Sciatic nerve (tissue), 2 donors: ENCODE measurements at places on chromosomes 1 and 21. TPM values are rescaled to one million over a fixed set of nuclear protein-coding genes. Genes with fewer than 3 reads are reported as not detected.

Gene NDC1
- 8.0 TPM for total RNA-seq

DNA sequence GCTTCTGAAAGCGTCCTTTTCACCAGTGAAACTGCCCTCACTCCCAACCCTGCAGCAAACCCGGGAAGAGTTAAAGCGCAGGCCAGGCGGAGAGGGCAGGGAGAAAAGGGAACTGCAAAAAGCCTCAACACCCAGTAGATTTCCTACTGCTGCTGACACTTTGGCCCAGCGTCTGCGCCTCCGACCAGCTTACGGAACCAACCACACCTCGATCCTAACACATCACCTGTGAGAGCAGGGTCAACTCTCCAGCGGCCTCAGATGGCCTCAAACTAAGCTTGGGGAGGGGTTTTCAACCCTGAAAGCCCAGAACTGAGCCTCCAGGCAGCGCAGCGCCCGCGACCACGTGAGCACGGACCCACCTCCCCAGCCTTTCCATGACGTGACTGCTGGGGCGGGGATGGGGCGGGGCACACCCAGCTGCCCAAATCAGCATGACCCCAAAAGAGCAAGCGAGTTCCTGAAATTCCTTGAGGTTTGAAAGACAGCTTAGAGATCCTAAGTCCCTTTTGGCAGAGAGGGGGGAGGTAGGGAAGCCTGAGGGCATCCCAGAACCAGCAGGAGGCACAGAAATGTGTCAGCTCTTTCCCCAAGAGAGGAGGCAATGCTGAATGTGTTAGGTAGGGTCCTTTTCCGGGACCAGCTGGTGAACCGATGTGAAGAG, 59.1 kb downstream of the ITPKB start:
- peak; percentile 95 for DNase-seq

GRCh38 chr1:221781102-221781755, 39.3 kb upstream of the DUSP10 start:
- no peak for DNase-seq

DNA sequence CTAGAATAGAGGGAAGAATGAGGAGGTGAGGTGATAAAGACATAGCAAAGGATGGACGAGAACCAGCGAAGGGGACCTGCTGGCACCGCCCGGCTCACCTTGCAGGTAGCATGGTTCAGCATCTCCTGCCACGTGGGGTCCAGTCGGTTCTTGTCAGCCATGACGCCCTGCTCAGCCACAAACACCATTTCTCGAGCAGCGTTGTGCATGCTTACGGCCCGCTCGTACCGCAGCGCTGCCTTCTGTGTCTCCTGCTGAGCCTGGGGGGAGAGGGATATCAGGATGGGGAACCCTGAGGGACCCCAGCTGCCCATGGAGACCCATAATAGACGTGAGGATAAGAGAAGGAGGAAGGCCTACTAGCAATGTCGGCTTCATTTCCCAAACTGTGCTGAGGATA, 11.4 kb downstream of the SH3BP5L start:
- no peak for DNase-seq

Gene TMEM269
- total RNA-seq, result 0.31 TPM

GRCh38 chr1:77218477-77219165, 609 bp downstream of the PIGK start:
- no peak for DNase-seq

DNA sequence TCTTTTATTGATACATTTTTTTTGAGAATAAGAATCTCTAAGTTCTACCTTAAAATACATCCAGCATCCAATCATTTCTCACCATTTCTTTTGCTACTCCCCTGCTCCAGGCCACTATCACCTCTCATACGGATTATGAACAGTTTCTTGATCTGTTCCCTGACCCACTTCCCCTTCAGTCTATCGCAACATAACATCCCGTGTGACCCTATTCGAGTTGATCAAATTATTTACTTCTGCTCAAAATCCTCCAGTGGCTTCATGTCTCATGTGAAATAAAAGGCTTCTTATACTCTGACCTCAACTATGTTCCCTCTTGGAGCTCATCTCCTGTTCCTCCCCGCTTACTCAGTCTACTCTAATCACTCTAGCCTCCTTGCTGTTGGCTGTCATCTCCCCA, 5.2 kb downstream of the ALG14 start:
- no peak for DNase-seq

DNA sequence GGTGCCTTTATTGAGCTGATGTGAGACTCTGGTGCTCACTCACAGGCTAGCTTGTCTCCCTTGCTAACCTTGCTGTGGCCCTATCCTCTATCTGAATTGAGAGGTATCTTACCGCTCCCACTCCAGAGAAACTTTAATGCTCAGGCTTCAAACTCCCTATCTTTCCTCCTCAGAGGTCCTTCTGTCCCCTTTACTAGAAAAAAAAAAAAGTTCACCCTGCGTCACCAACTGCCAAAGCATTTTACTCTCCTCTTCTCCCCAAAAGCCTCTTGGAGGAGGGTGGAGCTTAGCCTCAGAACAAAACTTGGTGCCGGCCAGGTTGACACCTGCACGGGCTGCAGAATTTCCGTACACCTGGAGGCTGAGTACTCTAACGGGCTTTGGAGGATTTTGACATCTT, 55.1 kb downstream of the ATP2B4 start:
- DNase-seq, result no peak

Gene NHLH1
- total RNA-seq, result not detected

Gene LYPD8
- total RNA-seq, result not detected

DNA sequence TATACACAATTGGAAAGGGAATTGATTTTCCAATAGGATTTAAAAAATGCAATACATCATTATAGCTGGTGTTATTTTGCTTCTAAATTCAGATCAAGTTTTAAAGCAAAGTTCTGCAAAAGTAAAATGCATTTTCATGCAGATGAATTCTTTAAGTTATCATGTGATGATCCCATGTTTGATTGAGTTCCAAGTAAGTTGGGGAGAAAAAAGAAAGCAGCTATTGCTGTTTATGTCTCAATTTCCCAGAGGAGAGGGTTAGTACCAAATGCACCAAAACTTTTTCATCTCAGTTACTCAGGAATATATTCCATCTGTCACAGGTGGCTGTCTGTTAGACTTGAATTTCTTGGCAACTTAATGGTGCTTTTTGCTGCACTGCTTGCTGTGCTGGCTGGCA, 29.7 kb downstream of the HSPA13 start:
- no peak for DNase-seq

DNA sequence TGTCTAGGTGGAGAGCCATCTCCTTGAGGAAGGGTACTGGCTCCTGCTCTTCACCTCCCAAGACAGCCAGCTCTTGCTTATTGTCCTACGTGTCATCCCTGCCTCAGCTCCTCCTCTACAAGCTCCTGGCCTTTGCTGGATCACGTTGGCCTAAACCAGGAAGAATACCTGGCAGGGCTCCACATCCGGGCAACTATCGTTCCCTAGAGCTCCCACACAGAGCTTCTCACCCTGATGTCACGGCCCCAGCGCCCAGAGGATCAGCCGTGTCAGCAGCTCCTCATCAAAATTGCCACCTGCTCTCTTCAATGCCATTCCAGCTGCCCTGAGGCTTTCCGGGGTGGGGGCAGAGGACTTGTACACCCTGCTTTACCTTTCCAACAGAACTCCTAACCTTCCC, 1.9 kb upstream of the TPM3 start:
- no peak for DNase-seq

DNA sequence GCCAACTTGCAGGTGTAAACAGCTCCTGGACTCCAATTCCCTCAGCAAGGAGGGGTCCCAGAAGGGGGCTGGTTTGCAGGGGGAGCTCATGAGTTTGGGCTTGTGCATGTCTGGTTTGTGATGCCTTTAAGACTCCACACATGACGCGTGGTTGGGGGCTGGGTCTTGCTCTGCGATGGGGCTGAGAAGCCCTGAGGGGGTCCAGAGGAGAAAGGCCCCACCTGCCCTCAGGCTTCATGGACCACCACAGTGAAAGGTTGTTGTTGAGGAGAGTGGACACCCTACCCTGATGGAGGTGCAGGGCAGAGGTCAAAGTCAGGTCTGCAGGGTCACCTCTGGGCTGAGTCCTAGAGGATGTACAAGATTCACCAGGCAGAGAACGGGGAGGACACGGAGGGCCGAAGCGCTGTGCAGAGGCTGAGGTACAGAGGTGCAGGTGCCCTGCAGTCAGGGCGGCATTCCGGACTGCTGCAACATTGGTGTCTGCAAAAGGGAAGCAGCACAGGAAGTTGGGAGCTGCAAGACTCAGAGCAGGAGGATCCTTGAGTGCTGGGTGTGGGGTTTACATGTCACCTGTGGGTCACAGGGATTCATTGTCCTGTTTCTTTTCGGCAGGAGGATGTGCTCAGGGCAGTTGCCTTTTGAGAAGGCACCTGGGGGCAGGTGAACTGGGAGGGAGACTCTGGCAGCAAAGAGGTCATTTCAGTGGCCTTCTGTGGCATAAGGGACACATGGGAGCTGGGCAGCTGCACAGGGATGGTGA, 399.4 kb downstream of the PTPRU start:
- no peak for DNase-seq

- no peak for DNase-seq
These were observed 2.9 kb upstream of the C1orf105 start for GRCh38 chr1:172417557-172417956.

GRCh38 chr1:225954753-225955152, 13.7 kb upstream of the LEFTY2 start:
- no peak for DNase-seq

DNA sequence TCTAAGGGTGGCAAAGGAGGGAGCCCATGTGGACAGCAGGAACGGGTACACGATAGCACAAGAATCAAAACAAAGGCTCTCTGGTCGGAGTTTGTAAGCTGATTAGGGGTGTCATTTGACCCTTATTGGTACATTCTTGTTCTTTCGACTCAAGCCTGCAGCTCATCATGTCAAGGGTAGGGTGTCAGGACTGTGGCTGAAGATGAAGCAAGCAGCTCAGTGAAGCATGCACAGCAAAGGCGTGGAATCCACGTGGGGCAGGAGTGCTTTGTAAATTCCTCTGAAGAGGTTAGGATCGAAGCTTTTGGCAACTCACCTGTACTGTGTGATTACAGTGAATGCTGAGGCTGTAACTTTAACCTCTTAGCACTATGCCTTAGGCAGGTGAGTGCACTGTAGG, 4.7 kb upstream of the ABCB10 start:
- no peak for DNase-seq

GRCh38 chr1:51877434-51878307, 856 bp downstream of the NRDC start:
- DNase-seq, result no peak

GRCh38 chr1:204113896-204114295, 37.9 kb downstream of the ETNK2 start:
- no peak for DNase-seq

DNA sequence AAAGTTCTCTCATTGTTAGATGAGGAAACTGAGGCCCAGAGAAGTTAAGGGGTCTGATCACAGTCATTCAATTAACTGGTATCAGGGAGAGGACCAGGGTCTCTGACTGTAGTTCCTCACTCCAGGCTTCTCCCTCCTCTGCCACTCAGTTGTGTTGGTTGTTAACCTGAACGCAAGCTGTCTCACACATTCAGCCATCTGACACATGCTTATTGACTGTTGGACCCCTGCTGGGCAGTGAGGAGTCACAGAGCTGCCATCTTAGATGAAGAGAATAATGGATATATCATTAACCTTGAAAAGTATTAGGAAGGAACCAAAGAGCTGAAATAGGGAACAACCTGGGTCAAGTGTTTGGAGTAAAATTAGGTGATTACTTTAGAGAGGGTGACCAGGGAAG, 194.8 kb downstream of the ZZZ3 start:
- DNase-seq, result no peak

Gene RIMS3
- total RNA-seq, result 8.7 TPM

- DNase-seq, result no peak
These were observed 7.1 kb downstream of the BLACAT1 start for GRCh38 chr1:205448540-205449253.

GRCh38 chr1:111270771-111271463, 19.7 kb upstream of the CHIA start:
- no peak for DNase-seq

Gene KRTAP12-2
- not detected for total RNA-seq

Gene COL8A2
- total RNA-seq, result 47.3 TPM

DNA sequence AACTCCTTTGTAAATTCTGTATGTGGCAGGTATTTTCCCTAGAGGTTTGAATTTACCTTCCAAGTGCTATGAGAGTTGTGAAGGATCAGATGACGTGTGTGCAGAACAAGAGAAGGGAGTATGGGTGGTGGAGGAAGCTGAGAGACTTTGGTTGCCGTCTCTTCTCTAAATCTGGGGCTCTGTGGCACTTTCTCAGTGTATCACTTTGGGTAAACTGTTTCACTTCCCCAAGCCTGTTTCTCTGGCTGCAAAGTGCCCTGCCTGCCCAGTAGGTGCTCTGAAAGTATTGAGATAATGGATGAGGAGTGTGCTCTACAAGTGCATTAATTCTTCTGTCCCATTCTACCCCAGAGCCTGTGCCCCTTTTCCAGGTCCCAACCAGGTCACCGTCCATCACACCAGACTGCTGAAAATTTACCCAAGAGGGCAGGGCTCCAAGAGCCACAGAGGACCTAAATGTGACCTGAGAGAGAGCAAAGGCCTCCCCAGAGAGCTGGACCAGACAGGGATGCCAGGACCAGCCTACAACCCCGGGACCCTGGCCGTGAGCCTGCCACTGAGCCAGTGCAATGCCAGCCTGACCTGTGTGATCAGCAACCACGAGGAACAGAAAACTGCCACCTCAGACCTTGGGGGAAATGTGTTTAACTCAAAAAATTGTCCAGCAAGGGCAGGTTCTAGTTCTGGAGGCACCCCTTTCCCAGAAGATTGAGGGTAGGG, 131.6 kb upstream of the ETV3 start:
- no peak for DNase-seq

DNA sequence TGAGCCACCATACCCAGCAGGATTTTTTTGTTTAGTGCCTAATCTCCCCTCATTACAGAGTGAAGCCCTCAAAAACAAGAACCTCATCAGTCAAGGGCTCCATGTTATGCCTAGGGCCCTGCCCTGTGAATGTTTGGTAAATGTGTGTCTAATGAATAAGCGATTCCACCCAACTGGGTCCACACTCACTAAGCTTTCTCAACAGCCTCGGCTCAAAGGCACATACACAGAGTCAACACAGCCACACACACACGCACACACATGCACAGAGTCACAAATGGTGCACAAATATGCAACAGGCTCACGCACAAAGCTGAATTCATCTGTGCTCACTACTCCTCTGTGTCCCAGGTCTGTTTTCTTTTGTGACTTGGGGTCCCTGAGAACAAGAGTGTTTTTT, 11.7 kb upstream of the SYNC start:
- no peak for DNase-seq

GRCh38 chr1:163959622-163960021, 599.4 kb upstream of the PBX1 start:
- DNase-seq, result no peak

- DNase-seq, result no peak
These were observed 29.1 kb downstream of the KNCN start for GRCh38 chr1:46522184-46522968.

Gene HPCA
- total RNA-seq, result 0.27 TPM

Gene AKR7A3
- total RNA-seq, result 1.6 TPM

DNA sequence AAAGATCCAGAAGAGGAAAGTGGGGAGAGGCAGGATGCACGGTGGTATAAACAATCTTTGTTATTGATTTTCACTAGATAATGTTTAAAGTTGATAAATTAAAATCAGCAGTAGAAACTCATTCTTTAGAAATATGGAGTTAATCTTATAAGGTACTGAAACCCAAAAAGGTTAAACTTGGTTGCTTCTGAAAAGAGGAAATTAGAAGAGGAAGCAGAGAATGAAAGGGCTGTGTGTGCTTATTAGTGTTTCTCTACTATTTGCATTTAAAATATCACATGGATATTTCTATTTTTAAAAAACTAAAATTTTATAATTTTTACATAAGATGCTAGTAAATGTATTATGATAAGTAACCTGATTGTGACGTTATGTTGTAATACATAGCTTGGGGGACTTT, 24.4 kb downstream of the C1orf141 start:
- DNase-seq, result no peak

Gene SH2D2A
- 1.6 TPM for total RNA-seq

Gene FAM131C
- not detected for total RNA-seq

- DNase-seq, result no peak
These were observed 16.6 kb downstream of the DEGS1 start for GRCh38 chr1:224199679-224200078.
